ENCODE measurements at places on chromosomes 6 and 20.

DNA sequence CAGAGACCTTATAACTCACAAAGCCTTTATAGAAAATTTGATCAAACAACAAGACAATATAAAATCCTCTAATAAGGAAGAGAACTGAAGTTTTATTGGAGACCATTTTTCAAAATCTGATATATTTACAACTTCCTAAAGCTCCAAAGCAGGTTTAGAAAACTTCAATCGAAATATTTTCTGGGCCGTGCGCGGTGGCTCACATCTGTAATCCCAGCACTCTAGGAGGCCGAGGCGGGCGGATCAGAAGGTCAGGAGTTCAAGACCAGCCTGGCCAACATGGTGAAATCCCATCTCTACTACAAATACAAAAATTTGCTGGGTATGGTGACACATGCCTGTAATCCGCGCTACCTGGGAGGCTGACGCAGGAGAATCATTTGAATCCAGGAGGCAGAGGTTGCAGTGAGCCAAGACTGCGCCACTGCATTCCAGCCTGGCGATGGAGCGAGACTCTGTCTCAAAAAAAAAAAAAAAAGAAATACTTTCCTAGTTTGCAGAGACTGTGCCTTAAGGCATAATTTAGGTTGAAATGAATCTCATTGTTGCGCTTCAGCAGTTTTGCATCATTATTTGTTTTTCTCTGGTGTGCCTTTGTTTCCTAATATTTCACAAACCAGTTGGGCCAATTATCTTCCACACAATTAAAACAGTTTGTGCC, 60.6 kb upstream of the ASIP start:
- no peak for DNase-seq

- no peak for DNase-seq
Observed at GRCh38 chr6:40888456-40888990, 150.5 kb downstream of the UNC5CL start.

GRCh38 chr20:49270177-49270576, 7.7 kb downstream of the ZNFX1 start:
- no peak for DNase-seq

DNA sequence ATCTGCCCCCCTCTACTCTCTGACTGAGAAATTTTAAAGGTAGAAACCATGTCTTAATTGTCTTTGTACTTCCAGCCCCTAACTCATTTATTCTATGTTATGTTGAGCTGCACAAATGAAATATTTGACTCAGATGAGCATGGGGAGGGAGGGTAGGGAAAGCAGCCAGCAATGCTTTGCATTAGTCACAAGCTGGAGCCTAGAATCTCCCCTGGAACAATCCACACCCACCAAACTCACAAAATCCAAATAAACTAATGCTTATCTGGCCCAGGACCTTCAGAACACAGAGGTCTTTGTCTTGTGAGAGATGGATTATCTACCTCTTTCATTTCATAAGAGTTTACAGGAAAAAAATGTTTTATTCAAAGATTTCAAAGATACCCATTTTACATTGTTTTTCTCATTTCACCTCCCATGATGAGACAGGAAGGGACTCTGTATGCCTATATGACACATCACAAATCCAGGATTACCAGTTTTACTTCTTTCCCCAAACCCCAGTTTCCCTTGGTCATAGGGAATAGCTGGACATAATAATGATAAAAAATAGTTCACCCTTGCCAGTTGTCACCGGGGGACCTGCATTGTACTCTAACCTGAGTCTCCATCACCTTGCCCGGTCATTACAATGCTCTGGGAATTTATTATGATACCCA, 466.9 kb downstream of the KIF16B start:
- no peak for DNase-seq

DNA sequence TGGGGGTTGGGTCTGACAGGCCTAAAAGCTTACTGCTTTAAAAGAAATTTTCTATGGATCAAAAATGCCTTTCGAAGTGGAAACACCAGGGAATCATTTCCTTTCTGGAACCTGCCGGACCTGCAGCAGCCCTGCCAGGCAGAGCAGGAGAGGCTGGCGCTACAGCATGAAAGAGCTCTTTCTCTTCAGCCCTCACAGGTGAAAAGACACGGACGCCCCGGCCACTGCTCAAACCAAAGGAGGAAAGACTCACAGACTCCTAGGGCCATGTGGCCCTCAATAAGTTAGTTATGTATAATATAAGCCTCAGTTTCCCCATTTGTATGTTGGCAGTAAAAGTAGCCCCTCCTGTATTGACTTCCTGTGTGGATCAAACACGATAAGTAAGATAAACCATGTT, 8.3 kb downstream of the SCML4 start:
- DNase-seq = no peak

DNA sequence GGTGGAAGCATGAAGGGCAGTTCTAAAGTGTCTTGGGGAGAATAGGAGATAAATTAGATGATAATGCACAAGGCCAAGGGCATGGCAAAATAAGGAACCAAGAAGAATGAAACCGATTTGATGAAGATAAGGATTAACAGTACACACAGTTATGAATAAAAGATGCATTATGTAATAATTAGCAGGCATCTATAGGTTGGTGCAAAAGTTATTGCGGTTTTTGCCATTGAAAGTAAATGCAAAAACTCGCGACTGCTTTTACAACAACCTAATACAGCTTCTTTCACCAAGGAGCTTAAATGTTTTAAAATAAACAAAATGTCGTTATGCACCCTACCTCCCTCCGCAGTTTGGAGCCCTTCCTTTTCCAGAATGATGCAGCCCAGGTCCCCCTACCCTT, 29.0 kb downstream of the MAS1 start:
- DNase-seq = no peak

DNA sequence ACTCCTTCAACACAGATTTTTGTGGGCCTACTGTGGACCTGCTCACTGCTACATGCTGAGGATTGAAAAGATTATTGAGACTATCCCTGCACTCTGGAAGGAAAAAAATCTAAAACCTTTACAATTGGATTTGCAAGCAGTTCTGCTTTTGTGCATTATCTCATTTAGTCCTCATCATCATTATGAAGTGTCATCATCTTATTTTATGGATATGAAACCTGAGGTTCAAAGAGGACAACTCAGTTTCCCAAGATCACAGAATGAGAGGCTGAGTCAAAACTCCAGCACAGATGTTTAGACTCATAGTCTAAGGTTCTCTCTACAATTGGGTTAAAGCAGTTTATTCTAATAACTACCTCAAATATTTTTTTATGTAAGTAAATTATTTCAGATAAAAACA, 160.2 kb upstream of the MARCKS start:
- DNase-seq = no peak

DNA sequence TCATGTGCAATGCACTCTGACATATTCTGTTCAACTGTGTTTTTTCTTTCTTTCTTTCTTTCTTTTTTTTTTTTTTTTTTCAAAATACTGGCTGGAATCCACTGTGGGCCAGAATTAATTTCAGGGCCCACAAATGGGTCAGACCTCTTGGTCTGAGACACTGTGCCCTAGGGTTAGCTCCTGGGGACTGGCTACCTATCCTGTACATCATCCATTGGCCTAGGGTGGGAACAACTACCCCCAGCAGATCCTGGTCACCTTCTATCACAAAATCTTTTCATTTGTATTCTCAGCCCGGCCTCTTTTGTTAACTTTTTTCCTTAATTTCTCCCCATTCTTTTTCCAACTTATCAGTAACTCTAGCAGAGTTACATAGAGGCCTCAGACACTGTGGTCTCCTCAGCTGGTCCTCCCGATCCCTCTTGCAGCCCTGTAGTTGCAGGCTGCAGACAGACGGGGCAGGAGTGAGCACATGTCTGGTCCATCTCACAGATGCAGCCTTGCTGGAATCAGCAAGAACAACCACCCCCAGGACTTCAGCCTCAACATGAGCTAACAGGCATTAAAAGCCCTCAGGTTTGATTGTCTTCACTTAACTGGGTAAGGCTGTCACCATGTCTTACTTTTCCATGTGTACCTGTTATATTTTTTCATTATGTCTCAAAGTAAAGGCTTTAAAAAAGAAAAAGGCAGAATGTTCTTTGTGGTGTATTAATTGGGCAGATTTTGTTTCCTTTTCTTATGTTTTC, 41.3 kb downstream of the TXLNB start:
- DNase-seq = peak; percentile 42

- no peak for DNase-seq
Observed at GRCh38 chr6:167424060-167424673, 99.3 kb downstream of the TTLL2 start.

DNA sequence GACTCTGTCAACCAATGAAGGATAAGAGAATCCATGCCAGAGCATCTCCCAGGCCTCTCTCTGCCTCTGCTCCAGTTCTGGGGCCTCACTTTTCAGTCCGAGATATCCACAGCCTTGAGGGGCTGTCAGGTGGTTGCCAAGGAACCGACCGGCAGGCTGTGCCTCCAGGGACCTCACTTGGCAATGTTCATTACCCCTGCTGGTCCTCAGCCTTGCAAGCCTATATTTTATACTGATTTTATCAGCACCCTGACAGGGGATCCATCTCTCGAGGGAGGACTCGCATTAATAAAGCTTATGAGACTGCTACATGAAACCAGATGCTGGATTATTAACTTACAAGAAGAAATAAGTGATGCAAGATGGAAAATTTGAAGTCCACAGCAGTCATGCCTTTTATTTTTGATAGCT, 39.9 kb downstream of the TMC2 start:
- no peak for DNase-seq

DNA sequence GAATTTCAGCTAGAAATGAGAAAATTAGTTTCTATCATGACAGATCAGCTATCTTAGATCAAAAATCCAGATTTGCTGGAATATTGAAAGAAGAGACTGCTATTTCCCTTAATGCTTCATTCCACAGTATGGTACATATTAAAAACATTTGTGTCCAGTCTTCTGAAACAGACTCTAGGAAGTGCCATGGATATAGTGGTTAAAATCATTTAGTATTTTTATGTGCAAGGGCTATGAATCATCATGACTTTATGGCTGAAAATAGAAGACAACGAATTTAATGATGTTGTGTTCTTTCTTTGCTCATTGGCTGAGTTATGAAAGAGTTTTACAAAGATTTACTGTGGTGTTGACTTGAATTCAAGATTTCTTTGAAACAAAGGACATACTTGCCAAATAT, 146.6 kb downstream of the ANKRD60 start:
- DNase-seq = no peak

DNA sequence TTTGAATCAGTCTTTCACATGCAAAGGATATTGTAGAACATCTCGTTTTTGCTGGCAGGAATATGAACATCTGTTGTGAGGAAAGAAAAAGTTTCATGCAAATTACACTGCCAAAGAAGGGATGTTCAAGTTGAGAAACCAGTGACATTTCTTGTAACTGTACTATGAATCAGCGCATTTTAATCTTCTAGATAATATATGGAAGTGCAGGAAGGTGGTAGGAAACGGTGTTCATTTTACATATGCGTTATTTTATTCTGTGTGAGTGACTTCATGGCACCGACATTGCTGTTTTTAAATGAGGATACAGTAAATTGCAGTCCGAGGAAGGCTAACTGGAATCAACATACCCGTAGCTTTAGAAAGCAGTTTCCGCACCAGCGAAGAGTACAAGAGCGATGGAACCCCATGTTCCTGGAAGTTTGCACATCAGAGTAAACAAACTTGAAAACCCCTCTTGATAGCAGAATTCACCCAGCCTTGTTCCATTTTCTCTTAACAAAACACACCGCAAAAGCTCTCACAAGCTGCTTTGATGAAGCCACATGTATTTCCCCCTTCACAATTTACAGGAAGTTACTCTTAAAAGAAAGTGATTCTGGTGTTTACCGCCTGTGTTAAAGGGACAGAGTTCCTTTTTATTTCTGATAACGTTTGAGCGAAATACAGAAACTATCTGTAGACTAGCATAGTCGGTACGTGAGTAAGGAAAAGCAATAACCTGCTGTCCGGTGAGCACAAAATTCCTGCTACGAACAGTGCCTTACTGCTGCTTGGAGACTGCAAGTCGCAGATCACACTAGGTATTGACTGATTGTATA, 11.5 kb downstream of the PRDM1 start:
- peak; percentile 92 for DNase-seq

- no peak for DNase-seq
Observed at GRCh38 chr6:52304983-52305390, 20.4 kb upstream of the MCM3 start.

DNA sequence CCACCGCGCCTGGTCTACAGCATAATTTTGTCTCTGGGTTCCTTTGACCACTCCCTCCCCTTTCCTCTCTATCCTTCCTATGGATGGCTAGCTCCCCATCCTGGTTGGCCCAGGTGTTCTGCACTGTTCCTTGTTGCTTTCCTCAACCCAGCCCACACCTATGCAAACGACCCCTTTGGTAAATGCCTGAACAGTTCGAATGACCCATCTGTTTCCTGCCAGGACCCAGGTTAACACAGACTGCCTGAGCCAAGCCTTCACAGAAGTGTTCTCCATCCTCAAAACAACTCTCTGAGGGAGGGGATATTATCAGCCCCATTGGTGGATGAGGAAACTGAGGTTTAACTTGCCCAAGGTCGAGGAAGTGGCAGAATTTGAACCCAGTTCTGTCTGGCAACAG, 44.8 kb upstream of the CCDC167 start:
- DNase-seq = no peak

DNA sequence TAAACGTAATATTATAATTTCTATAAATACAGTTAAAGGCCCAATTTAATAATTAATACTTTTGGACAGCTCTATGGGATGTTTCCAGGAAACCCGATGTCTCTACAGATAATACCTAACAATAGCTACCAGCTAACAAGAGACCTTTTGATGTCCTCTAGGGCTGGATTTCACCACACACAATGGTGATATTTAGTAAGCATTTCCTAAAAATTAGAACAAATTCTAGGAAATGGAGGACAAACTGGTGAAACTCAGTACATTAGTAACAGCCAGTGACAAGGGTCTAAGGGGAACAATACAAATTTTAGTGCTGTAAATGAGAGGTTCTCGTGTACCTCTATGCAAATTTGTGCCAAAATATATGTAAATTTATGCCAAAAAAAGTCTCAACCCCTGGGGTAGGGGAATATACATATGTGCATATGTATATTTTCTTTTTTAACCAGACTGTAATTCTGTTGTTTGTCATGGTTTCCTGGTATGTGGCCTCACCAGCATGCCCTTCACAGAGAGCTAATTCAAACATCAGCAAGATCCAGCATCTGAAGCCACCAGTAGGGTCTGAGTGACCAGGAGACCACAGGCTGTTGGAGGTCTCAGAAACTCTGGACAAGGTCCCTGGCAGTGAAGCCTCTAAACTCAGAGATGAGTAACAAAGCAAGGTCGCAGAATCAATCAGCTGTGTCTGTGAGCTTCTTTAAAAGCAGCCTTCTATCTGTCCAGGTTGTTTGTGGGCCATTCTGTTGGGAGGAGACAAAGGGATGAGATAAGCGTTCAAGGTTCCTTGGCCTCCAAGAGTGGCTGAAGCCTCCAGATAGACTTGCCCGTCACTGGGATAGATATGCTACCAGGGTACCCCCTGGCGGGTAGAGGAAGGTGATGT, 235.1 kb upstream of the RREB1 start:
- no peak for DNase-seq

GRCh38 chr20:44129911-44130718, 56.9 kb downstream of the JPH2 start:
- DNase-seq = no peak
